ENCODE measurements at places on chromosomes 11 and 22. TPM values are rescaled to one million over a fixed set of nuclear protein-coding genes. Genes with fewer than 3 reads are reported as not detected.

The SLC17A6 gene
- not detected for total RNA-seq

The WBP2NL gene
- 1.7 TPM for total RNA-seq

The CRYBB3 gene
- not detected for total RNA-seq

The TRIM49C gene
- total RNA-seq: not detected

The OTOG gene
- total RNA-seq: not detected

The NAALAD2 gene
- 2.5 TPM for total RNA-seq

The GRAP2 gene
- total RNA-seq: not detected

The FGF4 gene
- not detected for total RNA-seq

The ZP1 gene
- total RNA-seq: 0.17 TPM

Data from smooth muscle cell of trachea (primary cell).